Astrocyte (in vitro differentiated cells and primary cell): ENCODE measurements at places on chromosomes 5 and 9. TPM values are rescaled to one million over a fixed set of nuclear protein-coding genes. Genes with fewer than 3 reads are reported as not detected.

SPINK9 gene
- not detected in 2 replicates for total RNA-seq

KIF20A gene
- total RNA-seq, result 2.7 and 4.7 TPM in 2 replicates

TMEFF1 gene
- 10.3 and 14.8 TPM in 2 replicates for total RNA-seq

DNA sequence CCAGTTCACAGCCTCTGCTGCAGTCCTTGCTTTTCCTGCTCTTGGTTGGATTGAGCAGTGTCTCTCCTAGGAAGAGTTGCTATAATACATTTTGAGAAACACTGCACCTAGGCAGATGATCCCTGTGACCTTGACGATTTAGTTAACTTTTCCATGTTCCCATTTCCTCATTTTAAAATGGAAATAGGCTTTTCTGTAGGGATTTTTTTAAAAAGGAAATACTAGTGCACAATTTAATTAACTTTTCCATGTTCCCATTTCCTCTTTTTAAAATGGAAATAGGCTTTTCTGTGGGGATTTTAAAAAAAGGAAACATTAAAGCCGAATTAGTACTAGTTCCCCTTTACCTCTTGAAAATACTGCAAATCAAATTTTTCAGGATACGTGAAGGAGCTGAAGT lies 4.7 kb downstream of the ATP6V0E1 start:
- peaks cover 10% of the 10 kb centered on the region for H3K4me1 ChIP-seq
- H3K27ac ChIP-seq, result no peak overlapping the region
- no peaks in the 10 kb centered on the region for H3K27me3 ChIP-seq
- DNase-seq, result no peak
- H3K4me3 ChIP-seq, result no peak overlapping the region

DNA sequence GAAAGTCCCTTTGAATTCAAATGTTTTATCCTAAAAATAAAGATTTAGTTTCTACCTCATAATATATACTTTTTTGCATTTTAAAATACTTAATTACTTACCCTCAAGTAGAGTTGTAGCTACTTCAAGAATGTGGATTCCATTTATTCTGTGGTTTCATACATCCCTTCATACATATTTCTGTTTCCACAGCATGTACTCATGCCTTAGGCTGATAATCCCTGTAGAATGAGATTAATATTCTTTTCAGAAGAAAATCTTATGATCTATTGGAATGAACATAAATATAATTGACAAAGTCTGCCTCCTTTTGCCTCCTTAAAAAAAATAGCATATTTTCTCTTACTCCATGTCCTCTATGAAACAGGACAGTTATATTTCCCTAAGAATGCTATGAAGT lies 465.7 kb downstream of the DTWD2 start:
- H3K4me1 ChIP-seq, result no peaks in the 10 kb centered on the region
- DNase-seq, result no peak
- no peaks in the 10 kb centered on the region for H3K36me3 ChIP-seq
- no peak overlapping the region for H3K4me3 ChIP-seq
- H3K27ac ChIP-seq, result no peak overlapping the region
- H3K27me3 ChIP-seq, result no peaks in the 10 kb centered on the region
